Osteoblast (primary cell): ENCODE measurements at places on chromosomes 13 and 19. TPM values are rescaled to one million over a fixed set of nuclear protein-coding genes. Genes with fewer than 3 reads are reported as not detected.

CNN1 gene
- total RNA-seq = 7.1 and 9.8 TPM in 2 replicates

DNA sequence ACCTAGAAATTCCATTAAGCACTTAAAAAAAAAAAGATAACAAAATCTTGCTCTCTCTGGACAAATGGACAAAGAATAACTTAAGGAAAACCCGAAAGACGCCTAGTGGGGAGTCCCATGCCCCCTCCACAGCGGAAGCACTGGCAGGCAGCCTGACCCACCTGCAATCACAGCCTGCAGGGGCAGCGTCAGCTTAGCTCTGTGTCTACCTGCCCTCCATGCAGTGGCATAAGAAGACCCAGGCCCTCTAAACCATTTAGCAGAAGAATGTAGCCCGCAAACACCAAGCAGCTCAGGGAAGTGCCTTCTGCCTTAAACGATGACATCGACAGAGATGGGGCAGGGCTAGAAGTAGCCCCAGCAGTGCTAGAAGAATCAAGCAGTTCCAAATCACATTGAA lies 36.0 kb downstream of the KCTD15 start:
- no peak for DNase-seq

- DNase-seq = peak; percentile 52
Observed at GRCh38 chr19:55041627-55042343, 3.7 kb upstream of the GP6 start.

- peak; percentile 58 for DNase-seq
Observed at GRCh38 chr19:47714339-47714738, 1.1 kb downstream of the EHD2 start.
